PC-3 (cell line): ENCODE measurements at places on chromosomes 4 and X.

DNA sequence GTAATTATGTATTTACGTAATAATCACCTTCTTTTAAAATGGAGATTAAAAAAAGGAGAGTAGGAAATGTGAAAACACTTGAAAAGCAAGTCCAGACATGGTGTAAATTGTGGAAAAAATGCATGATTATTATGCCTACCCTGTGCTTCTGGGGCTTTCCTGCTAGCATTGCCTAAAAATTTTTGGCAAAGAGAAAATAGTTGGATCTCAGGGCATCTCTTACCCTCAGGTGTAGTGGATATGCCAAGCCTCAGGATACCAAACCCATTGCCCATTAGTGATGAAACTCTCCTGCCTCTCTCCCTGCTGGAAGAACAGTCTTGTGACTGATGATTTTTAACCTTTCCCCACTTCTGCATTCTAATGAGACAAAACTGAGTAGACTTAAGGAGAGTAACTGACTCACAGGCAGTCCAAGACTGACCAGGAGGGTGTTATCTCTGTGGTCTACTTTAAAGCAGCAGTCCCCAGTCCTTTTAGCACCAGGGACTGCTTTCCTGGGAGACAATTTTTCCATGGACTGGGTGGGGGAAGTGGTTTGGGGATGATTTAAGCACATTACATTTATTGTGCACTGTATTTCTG is 174.6 kb downstream of the ZNF330 start:
- H3K27ac ChIP-seq: no peak overlapping the region
- no peak overlapping the region for H3K4me3 ChIP-seq
- H3K36me3 ChIP-seq: no peaks in the 10 kb centered on the region

GRCh38 chr4:102693262-102693850 is 67.4 kb downstream of the MANBA start:
- H3K4me3 ChIP-seq: no peak overlapping the region; the same call in 1 of the 2 replicates
- DNase-seq: peak; percentile 72
- peaks cover 37% of the 10 kb centered on the region for H3K4me1 ChIP-seq

GRCh38 chr4:109662771-109663170 is 40.5 kb downstream of the CASP6 start:
- no peaks in the 10 kb centered on the region for H3K27me3 ChIP-seq
- no peaks in the 10 kb centered on the region for H3K36me3 ChIP-seq
- H3K4me3 ChIP-seq: no peak overlapping the region
- no peak overlapping the region for H3K27ac ChIP-seq

DNA sequence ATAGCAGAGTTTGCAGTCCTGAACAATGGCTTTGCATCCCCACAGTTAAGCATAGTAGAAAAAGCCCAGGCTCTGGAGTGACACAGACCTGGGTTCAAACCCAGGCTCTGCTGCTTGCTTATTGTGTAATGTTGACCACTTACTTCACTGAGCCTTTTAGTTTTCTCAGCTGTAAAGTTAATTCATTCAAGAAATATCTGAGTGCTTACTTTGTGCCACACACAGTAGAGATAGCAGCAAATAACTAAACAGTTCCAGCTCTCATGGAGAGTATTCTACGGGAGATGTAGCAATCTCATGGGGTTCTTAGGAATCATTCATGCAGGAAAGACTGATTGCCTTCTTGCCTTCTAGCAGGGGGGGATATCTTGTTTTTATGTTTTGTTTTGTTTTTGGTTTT is 63.2 kb downstream of the SLC9A6 start:
- H3K4me3 ChIP-seq: no peak overlapping the region
- H3K36me3 ChIP-seq: no peaks in the 10 kb centered on the region

DNA sequence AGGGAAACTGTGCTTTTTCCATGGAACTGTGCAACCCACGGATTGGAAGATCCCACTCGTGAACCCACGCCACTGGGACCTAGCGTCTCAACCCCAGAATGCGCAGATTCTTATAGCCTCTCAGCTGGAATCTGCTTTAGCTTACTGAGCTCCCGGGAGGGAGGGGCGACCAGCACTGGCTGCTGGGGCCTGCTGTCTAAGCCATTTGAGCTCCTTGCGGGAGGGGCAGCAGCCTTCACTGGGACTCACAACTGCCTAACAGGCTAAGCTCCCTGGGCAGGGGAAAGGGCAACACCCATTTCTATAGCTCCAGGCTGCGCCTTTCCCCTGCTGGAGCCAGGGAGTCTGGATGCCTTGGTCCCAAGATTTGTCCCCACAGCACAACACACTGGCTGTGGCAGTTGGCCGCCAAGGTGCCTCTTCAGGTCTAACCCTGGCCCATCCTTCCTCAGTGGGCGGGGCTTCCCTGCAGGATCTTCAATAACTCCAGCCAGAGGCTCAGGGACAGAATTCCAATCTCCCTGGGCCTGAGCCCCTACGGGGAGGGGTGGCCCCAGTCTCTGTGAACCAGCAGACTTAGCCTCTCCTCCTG is 451.7 kb upstream of the PITX2 start:
- H3K27me3 ChIP-seq: peaks cover 6% of the 10 kb centered on the region; the same call in 1 of the 2 replicates
- no peak for DNase-seq
- no peak overlapping the region for H3K4me3 ChIP-seq
- no peaks in the 10 kb centered on the region for H3K36me3 ChIP-seq

DNA sequence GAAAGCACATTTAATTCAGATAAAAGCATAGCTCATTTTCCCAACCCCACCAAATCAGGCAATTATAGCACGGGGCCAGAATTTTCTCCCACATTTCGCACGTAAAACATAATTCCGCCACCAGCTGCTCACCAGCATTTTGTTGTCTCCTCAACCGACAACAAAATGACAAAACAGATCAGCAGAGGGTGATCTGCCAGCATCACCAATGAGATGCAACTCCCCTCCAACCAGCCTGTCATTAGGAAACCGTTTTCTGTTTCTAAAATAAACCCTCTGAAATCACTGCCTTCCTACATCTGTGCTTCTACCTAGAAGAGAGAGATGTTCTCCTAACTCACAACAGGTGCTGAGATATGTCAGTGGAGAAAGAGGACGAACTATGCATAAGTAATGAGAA is 654.8 kb upstream of the CPEB2 start:
- no peak overlapping the region for H3K27ac ChIP-seq
- H3K4me3 ChIP-seq: no peak overlapping the region
- no peaks in the 10 kb centered on the region for H3K36me3 ChIP-seq
- H3K4me1 ChIP-seq: 0 out of 2 replicates have a peak, but pooled peaks cover 7% of the 10 kb centered on the region

DNA sequence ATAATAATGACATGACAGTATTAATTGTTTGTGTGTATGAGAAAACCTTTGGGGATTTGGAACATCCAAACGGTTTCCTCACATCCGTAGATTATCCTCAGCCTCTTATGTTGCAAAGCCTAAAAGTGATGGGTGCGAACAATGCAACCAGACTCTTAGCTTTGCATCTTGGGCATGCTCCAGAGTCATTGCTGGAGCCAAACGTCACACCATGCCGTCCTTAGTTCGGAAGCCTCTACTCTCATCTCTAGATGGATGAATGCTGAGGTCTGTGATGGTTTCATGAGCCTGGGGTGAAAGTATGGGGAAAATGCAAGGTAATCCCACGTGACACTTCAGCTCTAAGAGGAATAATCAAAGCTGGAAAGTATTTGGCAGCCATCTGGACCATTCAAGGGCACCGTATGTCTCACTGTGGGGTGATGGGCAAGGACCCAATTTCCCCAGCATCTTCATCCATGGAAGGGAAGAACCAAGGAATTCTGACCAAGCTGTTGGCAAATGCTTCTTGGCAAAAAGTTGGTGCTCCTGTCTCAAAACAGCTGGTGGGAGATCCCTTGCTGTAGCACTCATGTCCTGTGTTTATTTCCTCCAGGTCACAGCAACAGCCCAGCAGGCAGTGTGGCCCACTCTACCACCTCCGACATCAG is 6.3 kb upstream of the RTL5 start:
- no peak overlapping the region for H3K4me3 ChIP-seq
- peaks cover under 1% of the 10 kb centered on the region; the same call in 1 of the 2 replicates for H3K27me3 ChIP-seq
- H3K27ac ChIP-seq: no peak overlapping the region
- DNase-seq: no peak
- H3K36me3 ChIP-seq: no peaks in the 10 kb centered on the region

DNA sequence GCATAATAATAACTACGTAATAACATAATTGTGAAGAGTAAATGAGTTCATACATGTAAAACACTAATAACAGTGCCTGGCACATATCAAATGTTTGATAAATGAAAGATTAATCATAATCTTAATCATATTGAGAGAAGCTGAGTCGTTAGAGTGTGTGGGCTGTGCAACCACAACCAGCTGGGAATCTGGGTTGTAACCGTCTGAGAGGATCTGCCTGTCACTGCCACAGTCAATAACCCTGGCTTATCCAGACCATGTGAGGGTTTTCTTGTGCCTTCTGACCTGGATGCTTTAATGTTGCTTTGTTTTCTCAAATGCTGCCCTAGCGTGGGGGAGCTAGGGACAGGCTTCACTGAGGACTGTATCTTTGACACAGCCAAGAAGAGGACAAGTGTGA is 73.9 kb downstream of the TRPC5 start:
- no peaks in the 10 kb centered on the region for H3K27me3 ChIP-seq
- no peaks in the 10 kb centered on the region for H3K36me3 ChIP-seq
- H3K4me3 ChIP-seq: no peak overlapping the region

- no peaks in the 10 kb centered on the region for H3K4me1 ChIP-seq
- no peak for DNase-seq
- H3K27me3 ChIP-seq: no peaks in the 10 kb centered on the region
- H3K4me3 ChIP-seq: no peak overlapping the region
Measured at GRCh38 chr4:19025031-19025430, 1003.5 kb upstream of the LCORL start.

DNA sequence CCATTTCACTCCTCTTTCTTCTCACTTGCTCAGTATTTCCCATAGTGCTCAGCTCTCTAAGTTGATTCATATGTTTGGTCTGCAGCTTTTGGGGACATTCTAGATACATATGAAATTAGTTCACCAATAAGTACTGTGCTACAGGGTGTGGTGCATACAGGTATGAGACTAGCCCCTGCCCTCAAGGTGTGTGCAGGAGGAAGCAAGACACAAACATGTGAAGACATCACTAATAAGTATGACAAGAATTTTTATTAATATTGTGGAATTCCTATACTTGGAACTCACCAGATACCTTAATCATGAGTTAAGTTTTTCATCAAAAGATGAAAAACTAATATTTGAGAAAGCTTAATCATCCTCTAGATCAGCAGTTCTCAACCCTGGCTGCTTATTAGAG is 505.2 kb downstream of the ZNF674 start:
- DNase-seq: peak; percentile 52
- no peak overlapping the region for H3K27ac ChIP-seq
- H3K4me3 ChIP-seq: no peak overlapping the region
- peaks cover 17% of the 10 kb centered on the region for H3K4me1 ChIP-seq

GRCh38 chrX:3017492-3017891 is 11.1 kb downstream of the ARSH start:
- no peaks in the 10 kb centered on the region for H3K4me1 ChIP-seq
- no peak overlapping the region for H3K4me3 ChIP-seq
- DNase-seq: no peak
- H3K36me3 ChIP-seq: no peaks in the 10 kb centered on the region
- H3K27me3 ChIP-seq: no peaks in the 10 kb centered on the region; the same call in 1 of the 2 replicates

- no peaks in the 10 kb centered on the region for H3K36me3 ChIP-seq
- H3K4me3 ChIP-seq: peak overlapping the region; percentile 98
- H3K27me3 ChIP-seq: no peaks in the 10 kb centered on the region
- H3K4me1 ChIP-seq: peaks cover 30% of the 10 kb centered on the region
- DNase-seq: peak; percentile 63
- no peak overlapping the region for H3K27ac ChIP-seq
Measured at GRCh38 chr4:119627267-119628255, 1.0 kb downstream of the PDE5A start.

GRCh38 chr4:2816401-2816954 is 23.6 kb downstream of the SH3BP2 start:
- peaks cover 4% of the 10 kb centered on the region; the same call in 1 of the 2 replicates for H3K4me1 ChIP-seq
- no peak for DNase-seq
- no peaks in the 10 kb centered on the region for H3K27me3 ChIP-seq

- H3K27me3 ChIP-seq: no peaks in the 10 kb centered on the region
- DNase-seq: no peak
- H3K36me3 ChIP-seq: no peaks in the 10 kb centered on the region
- H3K4me3 ChIP-seq: no peak overlapping the region
- H3K4me1 ChIP-seq: no peaks in the 10 kb centered on the region
Measured at GRCh38 chr4:95949136-95949765, 109.4 kb downstream of the PDHA2 start.

DNA sequence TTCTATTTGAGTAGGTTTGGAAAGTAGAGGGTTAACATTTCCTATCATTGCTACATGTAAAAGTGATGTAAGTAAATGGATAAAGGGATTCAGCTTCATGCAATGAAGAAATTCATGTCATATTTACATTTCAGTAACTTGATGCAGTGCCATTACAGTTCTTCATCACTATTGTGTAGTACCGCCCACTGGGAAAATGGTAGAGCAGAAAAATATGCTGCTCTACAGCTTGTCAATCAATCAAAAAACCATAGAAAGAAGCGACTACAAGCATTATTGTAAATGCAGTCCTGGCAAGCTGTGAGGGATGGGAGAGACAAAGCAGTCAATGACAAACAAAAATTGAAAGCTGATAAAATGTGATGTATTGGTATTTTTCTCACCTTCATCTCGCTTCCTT is 1597.9 kb downstream of the RPA4 start:
- no peaks in the 10 kb centered on the region for H3K4me1 ChIP-seq
- no peaks in the 10 kb centered on the region for H3K27me3 ChIP-seq
- DNase-seq: no peak
- no peaks in the 10 kb centered on the region for H3K36me3 ChIP-seq

DNA sequence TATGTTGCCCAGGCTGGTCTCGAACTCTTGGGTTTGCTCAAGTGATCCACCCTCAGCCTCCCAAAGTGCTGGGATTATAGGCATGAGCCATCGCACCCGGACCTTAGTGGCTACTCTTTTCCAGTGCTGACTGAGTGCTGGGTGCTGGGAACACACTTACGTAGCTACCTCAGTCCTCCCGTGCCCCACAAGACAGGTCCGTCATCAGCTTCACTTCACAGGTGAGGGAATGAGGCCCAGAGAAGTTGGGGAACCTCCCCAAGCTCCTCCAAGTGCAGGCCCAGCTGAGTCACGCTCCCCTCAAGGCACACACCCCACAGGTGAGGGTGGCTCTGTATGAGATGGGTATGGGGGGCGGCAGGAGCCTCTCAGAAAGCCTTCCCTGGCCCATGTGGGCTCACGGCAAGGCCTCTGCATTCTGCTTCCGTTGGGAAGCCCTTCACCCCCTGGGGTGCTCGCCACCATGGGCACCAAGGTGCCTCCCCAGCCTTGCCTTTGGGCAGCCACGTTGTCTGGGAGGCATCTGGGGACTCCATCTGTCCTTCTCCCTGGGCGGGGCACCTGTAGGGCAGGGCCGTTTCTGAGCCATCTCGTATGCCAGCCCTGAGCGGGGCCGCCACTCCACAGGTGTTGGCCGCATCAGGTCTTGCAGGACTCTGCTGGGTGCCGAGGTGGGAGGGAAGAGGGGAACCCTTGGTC is 28.4 kb downstream of the NSG1 start:
- H3K27me3 ChIP-seq: no peaks in the 10 kb centered on the region
- no peak overlapping the region for H3K27ac ChIP-seq
- no peaks in the 10 kb centered on the region; the same call in 1 of the 2 replicates for H3K36me3 ChIP-seq
- no peak for DNase-seq
- H3K4me1 ChIP-seq: no peaks in the 10 kb centered on the region
- no peak overlapping the region for H3K4me3 ChIP-seq

- no peaks in the 10 kb centered on the region for H3K27me3 ChIP-seq
- no peaks in the 10 kb centered on the region for H3K4me1 ChIP-seq
- no peak for DNase-seq
- H3K36me3 ChIP-seq: no peaks in the 10 kb centered on the region
Measured at GRCh38 chrX:65926095-65927019, 113.5 kb downstream of the VSIG4 start.
